ENCODE measurements at places on chromosomes 11 and 22. TPM values are rescaled to one million over a fixed set of nuclear protein-coding genes. Genes with fewer than 3 reads are reported as not detected.

Gene DKK3
- total RNA-seq: 54.5 TPM

GRCh38 chr11:8340296-8340695, 76.6 kb upstream of the LMO1 start:
- DNase-seq: no peak

DNA sequence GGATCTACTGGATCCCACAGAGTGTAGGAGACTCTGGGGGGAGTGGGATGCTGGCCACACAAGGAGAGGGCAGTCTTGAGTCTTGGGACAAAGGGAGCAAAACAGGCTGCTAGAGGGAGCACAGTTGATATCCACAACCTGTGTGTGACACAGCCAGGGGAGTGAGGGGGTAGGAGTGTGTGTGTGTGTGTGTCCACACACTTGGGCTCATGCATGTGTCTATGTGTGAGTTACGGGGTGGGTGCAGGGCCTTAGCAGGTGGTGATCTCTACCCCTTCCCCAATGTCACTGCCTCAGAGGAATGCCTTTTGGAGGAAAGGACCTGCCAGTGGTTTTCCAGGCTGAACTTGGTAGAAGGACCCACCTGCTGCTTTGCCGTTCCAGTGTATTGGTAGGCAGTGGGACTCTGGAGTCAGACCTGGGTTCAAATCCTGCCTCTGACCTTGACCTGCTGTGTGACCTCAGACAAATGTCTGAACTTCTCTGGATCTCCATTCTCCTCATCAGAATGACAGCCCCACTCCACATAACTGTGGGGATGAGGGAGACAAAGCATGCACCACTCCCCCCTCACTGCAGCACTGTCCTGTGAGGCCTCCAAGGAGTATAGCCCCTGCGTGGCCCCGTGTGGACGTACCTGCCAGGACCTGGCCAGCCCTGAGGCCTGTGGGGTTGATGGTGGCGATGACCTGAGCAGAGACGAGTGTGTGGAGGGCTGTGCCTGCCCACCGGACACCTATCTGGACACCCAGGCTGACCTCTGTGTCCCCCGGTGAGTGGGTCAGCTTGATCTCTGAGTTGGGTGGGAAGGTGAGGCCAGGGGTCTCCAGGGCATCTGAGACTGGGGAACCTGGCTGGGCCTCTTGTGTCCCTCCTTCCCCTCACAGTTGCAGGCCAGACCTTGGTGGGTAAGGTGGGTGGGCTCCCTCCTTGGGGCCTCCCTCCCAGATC, 27.4 kb downstream of the OTOG start:
- DNase-seq: no peak

Gene P2RX6
- total RNA-seq: not detected

GRCh38 chr11:14860511-14860910, 31.5 kb downstream of the CYP2R1 start:
- DNase-seq: no peak

DNA sequence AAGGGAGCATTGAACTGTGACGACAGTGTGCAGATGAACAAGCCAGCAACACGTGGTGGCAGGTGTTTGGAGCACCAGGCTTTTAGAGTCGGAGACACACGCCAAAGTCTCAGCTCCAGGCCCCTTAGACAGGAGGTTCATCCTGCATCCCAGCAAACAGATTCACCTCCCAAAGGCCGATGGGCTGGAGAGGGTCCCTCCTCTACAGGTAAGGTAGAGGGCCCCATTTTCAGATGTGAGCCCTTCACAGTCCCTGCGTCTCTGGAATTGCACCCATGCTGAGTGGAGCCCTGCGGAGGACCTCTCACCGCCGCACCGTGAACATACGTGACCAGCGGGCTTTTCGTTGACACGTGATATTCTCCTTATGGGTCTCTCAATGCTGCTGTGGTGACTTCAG, 109.0 kb upstream of the B3GAT1 start:
- no peak for DNase-seq

- DNase-seq: no peak
Measured at GRCh38 chr11:34487430-34487829, 26.2 kb downstream of the ELF5 start.

GRCh38 chr22:46678003-46678657, 57.9 kb downstream of the GRAMD4 start:
- DNase-seq: no peak

GRCh38 chr11:86438685-86439084, 64.0 kb downstream of the CCDC81 start:
- no peak for DNase-seq

DNA sequence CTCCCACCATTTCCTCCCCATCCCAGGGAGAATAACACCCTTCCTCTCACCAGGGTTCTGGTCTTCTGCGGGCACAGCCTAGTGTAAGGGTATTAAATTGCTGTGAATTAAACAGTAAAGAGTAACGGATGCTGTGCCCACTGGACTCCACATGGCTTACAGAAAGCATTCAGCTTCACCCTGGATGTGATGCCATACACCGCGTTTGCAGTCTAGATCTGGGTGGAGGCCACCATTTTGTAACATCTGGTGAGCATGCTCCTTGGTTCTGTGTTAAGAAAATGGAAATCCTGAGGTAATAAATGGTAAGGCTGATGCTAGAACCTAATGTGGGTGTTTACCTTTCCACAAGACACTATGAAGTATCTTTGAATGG, 331.8 kb upstream of the B3GAT1 start:
- DNase-seq: no peak

DNA sequence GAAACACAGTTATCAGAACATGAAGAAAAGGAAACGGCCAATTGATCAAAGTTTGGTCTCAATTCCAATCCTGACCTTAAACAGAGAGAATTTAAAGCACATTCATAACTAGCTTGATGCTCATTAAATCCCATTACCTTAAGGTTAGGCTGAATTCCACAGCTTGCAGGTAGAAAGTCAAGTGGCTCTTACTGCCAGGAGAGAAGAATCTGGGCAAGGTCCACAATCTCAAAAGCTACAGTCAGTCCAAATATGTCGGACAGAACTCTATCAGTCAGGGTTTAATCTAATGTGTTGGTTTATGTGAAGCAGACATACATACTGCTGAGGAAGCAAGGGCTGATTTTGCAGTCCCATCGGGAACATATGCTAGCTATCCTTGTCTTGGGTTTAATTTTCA, 348.8 kb downstream of the SOX6 start:
- DNase-seq: no peak

GRCh38 chr11:47376107-47376524, 2.2 kb downstream of the SPI1 start:
- DNase-seq: peak; percentile 23

DNA sequence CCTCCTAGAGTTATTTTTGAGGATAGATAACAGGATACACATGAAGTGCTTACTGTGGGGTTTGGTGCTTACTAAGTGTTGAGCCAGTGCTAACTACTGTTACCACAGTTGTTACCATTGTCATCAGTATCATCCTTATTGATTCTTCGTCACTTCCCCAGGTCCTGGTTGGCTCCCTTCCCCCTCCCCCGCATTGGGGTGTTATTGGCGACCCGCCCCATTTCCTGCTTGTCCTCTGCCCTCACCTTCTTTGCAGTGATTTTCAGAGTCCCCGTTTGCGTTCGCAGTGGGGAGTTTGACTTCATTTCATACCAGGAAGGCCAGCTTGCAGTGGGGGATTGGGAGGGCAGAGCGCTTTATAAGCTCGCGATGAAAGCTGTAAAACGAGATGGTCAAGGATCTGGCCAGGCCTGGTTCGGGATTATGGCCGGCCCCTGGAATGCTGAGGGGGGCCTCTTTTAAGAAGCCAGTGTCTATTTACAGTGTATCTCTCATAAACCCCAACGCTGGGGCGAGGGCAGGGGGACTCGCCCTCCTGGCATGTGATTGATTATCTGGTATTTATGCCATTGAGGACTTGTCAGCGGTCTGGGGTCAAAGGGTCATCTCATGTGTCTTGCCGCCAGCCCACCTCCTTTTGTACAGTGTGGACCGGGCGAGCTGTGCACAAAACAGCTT, 84.6 kb upstream of the NNMT start:
- no peak for DNase-seq

Gene MB
- total RNA-seq: not detected

Gene APLNR
- total RNA-seq: not detected

Gene C22orf31
- total RNA-seq: not detected

GRCh38 chr11:112610996-112611750, 350.0 kb upstream of the NCAM1 start:
- DNase-seq: no peak

DNA sequence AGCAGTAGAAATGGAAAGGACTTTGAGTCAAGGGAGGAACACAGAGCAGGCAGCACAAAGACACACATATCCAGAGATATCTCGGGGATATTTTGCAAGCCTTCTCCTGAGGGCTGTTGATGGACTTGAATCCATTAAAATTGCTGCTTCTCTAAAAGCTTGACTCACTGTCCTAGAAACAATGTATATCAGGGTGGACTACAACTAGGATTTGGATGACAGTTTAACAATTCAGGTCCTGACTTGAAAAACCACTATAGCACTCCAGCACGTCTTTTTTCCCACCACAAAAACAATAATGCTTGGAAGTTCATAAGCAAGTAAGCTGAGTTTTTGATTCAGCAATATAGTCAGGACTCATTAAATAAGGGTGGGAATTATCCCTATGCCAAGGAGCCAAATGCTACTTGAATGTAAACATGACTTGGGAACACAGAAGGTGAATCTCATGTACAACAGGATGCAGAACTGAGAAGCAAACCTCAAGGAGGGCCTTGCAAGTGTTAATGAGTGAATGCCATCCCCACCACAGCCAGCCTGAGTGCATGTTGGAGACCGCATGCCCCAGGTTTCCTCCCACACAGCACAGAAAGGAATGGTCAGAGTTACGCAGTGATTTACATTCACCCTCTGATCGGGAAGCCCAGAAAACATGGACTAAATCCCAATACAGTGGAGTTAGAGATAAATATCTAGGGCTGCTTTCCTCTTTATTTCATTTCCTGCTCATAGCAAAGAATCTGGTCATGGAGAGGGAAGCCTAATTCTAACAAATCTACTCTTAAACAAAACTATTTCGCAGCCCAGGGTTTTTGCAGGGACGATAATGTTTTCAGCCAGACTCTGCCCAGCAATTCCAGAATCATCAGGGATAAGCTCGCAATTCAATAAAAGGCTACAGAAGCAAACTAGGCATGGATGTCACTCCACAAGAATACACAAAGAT, 98.4 kb upstream of the OR9G4 start:
- no peak for DNase-seq

- DNase-seq: no peak
Measured at GRCh38 chr11:21892736-21893564, 299.9 kb upstream of the ANO5 start.

- no peak for DNase-seq
Measured at GRCh38 chr11:60344146-60344545, 17.1 kb downstream of the MS4A6E start.

- no peak for DNase-seq
Measured at GRCh38 chr11:8098361-8098760, 17.4 kb downstream of the TUB start.

Gene TREH
- total RNA-seq: not detected

DNA sequence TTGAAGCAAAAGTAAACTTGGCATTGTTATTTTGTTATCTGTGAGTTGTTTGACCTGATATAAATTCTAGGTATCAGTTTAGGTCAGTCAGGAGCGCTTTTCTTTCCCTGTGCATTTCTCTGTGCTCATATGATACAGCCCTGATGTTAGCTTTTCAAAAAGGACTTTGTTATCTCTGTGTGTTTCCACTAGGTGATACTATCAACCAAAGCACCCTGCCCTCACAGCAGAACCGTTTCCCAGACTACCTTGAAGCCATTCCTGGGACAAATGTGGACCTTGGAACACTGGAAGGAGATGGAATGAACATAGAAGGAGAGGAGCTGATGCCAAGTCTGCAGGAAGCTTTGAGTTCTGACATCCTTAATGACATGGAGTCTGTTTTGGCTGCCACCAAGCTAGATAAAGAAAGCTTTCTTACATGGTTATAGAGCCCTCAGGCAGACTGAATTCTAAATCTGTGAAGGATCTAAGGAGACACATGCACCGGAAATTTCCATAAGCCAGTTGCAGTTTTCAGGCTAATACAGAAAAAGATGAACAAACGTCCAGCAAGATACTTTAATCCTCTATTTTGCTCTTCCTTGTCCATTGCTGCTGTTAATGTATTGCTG, 87.7 kb upstream of the BIRC3 start:
- DNase-seq: no peak

- no peak for DNase-seq
Measured at GRCh38 chr11:126111458-126112116, 48.9 kb upstream of the CDON start.

- DNase-seq: no peak
Measured at GRCh38 chr11:65972116-65972515, 10.6 kb downstream of the SART1 start.

GRCh38 chr11:71249301-71249700, 3.1 kb downstream of the SHANK2 start:
- no peak for DNase-seq

Gene ISX
- not detected for total RNA-seq

DNA sequence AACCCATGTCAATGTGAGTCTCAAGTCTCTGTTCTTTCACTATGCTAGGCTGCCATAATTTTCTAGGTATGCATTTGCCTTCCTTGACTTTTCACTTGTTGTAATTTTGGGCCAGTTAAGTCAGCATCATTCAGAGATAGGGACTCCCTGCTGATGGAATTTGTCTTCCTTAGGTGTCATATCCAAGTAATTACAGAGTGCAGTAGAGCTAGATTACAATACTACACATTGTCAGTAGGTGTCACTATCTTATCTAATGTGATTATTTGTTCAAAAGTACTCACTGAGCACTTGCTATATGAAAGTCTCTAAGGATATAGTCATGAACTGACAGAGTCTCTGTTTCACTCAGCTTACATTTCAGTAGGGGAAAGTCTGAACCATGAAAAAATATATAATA, 25.0 kb upstream of the SYN3 start:
- no peak for DNase-seq

DNA sequence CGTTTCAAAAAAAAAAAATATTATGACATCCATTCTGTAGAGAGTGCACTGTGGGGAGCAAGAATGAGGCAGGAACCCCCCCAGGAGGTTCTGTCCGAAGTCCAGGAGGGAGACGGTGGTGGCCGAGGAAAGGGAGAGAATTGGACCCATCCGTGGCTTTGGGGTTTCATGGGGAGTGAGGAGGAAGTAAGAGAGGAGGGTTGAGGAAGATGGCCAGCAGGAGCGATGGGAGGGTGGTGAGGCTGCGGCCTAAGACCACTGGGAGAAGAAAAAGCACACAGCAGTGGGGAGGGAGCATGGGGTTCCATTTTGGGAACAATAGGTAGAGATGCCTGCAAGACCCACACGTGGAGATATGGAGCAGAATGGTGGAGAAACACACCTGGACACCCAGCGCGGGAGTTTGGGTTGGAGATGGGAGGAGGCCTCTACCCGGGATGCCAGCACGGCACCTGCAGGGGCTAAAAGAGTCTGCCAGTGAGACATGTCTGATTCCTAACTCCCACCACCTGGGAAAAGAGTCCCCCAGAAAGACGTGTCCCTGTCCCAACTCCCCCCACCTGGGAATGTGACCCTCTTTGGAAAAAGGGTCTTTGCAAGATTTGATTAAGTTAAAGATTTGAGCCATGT, 72.5 kb upstream of the SHANK2 start:
- DNase-seq: no peak

- DNase-seq: no peak
Measured at GRCh38 chr11:36729825-36730224, 131.8 kb upstream of the RAG2 start.
